ENCODE measurements at places on chromosomes 2 and 18.

GRCh38 chr18:7452331-7452730, 114.8 kb upstream of the PTPRM start:
- DNase-seq = no peak

DNA sequence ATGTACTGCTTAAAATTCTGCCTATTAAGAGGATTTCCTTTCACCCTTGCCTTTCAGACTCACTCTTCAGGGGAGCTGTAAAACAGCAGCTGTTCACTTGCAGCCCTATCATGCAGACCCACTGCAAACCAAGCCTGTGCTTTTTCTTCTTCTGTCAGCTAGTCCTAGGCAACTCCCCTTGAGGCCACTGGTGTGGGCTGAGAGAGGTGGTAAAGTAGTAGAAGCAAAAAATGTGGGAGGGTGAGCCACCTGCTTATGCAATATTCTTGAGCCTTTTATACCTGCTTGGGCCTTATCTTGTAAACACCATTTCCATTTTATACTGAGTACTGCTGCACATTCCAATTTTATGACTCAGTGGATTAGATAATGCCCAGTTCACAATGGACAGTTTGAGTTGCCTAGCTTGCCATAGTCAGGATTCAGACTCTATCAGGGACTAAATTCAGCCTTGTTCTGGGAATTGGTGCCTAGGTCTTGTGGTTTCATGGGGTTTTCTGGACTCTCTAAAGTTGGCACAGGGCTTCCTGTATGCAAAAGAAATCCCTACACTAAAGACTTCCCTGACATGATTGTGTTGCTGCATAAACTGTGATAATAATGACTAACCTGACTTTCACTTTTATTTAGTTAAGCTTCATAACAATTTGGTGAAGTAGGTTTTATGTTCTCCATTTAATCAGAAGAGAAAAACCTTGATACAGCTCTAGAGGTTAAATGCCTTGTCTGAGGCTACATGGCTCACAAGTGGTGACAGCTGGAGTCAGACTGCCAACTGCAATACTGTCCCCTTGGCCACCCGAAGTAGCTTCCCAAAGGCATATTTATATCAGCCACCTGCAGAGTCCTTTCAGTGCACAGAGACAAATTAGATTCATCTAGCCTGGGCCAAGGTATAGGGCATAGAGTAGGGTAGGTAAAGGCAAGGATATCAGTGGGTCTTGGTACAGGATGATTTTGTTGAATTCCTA, 47.4 kb upstream of the KDM3A start:
- DNase-seq = peak; percentile 48

- DNase-seq = no peak
These were observed 34.8 kb upstream of the ITM2C start for GRCh38 chr2:230829959-230830358.

DNA sequence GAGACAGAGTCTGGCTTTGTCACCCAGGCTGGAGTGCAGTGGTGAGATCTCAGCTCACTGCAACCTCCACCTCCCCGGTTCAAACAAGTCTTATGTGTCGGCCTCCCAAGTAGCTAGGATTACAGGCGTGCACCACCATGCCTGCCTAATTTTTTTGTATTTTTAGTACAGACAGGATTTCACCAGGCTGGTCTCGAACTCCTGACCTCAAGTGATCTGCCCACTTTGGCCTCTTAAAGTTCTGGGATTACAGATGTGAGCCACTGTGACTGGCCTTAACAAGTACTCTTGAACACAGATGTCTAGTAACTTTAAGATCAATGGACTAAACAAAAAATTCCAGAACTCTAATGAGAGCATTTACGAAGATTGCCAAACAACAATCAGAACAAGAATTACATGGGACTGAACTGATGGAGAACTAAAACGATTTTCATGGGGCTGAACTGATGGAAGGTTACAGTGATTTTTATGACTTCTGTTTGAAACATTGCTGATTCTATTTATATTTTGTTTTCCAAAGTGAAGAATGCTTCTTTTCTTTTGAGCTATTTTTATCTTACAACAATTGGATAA, 46.5 kb upstream of the ST3GAL5 start:
- no peak for DNase-seq

DNA sequence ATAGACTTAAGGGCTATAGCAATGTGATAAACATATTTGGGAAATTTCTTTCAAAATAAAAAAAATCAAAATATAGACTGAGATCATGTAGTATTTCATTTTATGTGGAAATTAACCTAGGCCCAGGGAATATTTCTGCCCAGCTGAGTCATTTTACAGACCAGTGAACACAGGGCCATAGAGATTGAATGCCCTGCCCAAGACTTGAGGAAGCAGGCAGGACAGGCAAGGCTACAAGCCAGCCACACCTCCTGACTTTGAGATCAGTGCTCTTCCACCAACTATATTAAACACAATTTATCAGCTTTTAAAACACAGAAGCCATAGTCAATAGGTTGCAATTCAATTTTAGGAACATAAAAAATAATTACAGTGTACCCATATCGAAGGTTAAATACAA, 12.9 kb downstream of the CCDC148 start:
- DNase-seq = no peak

DNA sequence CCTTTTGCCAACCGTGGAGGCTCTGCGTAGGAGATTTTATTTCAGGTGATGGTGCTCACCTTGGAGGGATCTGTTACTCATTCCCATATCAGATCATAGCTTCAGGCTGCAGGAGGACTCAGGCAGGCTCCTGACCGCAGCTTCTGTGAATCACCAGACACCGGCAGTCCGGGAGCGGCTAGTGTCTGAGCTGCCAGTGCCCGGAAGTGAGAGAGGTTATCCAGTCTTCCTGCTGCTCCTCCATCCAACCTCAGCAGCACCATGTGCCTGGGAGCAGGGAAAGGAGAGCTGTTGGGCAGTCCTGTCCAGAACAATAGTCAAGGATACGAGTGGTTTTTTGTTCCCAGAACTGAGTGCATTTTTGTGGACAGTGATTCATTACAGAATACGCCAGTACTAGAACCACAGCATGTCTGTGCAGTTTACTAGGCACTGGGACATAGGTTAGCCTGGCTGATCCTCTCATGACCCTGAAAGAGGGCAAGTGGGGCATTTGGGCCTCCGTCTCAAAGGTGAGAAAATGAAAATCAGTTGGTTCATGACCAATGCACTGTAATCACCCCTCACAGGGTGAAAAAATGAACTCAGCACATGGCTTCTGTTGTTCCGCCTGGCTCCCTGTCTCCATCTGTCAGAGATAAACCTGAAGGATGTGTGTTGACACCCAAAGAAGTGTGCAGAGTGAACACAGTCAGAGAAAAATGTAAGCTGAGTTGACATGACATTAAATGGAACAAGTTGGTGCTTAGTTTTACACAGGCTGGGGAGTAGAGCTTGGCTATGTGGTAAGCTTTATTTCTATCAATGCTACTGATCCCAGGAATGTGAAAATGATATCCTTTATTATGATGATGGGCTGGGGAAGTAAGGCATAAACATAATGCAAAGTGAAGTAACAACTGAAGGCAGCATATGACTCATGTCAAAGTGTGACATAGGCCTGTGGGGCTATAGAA, 12.2 kb downstream of the FHOD3 start:
- DNase-seq = no peak

- DNase-seq = no peak
These were observed 18.2 kb downstream of the ADRA2B start for GRCh38 chr2:96097951-96098823.

GRCh38 chr2:82027921-82028615, 1723.5 kb upstream of the LRRTM1 start:
- no peak for DNase-seq

DNA sequence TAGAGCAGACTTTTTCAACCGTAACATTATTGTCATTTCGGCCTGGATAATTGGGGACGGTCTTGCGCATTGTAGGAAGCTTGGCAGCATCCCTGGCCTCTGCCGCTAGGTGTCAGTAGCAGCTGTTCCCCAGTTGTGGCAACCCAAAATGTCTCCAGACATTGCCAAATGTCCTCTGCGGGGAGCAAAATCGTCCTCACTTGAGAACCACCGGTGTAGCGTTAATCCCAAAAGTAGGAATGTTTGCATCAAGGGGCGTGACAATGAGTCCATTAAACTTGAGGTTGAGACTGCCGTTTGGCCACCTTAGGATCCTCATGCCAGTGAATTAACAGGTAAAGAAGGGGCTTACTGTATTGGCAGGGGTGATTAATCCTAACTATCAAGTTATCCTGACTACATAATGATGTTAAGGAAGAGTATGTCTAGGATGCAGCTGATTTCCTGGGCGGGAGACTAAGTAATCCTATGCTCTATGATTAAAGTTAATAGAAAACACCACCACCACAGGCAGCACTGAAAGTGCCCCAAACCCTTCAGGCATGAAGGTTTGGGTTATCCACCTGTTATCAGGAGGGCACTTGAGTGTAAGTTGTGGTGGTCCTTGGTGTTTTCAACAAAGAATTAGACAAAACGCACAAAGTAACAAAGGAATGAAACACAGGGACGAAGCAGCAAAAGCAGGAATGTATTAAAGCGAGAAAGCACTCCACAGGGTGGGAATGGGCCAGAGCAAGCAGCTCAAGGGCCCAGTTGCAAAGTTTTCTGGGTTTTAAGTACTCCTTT, 4.9 kb upstream of the ZC3H8 start:
- peak; percentile 95 for DNase-seq

DNA sequence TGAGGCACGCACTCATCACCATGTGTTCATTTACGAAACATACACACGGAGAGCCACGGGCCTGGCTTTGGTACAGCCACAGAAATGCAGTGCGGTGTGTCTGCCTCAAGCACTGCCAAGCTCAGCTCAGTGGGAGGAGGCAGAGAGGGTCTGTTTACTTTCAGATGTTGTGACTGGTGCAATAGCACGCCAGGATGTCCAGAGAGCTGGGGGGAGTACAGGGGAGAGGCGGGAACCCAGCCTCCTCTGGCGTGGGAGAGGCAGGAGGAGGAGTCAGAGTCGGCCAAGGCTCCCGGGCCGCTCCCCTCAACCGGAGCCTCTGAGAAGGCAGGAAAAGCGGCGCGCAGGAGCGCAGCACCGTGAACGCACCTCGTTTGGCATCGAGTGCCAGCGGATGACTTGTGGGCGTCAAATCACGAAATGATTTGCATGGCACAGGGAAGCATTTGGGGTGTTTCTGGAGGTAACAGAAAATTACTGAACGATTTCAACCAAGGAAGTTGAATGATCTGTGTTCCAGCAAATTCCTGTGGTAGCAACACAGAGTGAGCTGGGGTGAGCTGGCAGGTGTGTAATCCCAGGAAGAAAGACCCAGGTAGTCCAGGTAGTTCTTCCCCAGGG, 143.0 kb downstream of the ZNF516 start:
- no peak for DNase-seq

DNA sequence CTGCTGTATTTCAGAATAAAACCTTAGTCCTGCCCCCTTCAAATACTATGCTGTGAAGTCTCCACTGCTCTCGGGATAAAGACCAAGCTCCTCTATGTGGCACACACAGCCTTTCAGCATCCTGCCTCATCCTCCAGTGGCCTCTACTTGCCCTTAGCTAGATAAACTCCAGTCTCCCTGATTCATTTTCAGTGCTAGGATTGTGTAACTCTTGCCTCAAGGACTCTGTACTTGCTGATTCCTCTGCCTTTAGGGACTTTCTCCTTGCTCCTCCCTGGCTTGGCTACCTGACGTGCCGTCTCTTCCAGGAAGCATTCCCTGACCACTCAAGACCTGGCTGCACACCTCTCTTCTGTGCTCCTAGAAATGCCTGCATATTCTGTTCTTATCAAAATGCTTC, 416.7 kb downstream of the MTX2 start:
- DNase-seq = no peak

- no peak for DNase-seq
These were observed 115.4 kb downstream of the SCG2 start for GRCh38 chr2:223486751-223487150.

GRCh38 chr2:72916743-72917137, 579 bp upstream of the EMX1 start:
- no peak for DNase-seq

DNA sequence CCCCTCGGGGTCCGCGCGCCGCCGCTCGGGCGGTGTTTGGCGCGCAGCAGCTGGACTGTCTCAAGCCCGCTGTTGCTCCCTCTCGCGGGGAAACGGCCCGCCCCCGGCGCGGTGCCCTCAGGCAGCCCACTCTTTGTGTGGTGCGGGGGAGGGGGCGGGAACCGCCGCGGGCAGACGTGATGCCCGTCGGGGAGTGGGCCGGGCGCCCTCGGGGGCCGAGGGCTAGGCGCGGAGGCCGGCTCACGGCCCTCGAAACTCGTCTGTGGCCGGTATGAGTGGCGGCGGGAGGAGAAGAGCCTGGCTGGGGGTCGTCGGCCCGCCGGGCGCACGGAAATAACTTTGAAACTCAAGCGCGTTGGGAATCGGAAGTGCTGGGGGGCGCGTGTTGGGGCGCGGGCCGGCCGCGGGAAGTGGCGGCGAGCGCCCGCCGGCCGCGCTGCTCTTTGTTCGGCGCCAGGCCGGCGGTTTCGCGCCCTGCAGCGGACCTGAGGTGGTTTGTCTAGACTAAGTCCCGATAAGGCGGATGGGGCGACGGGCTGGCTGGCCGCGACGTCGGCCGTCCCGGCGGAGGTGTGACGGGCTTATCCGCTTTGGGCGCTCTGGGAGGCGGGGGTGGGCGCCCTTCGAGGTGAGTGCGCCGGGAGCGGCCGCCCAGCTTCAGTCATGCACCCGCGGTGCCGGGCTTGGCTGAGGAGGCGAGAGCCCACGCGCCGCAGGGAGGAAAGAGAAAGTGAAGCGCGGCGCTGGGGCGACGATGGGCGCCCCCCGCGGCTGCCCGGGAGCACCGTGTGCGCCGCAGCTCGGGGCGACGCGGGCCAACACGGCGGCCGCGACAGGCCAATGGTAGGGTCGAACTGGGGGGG, 679 bp downstream of the PTMA start:
- peak; percentile 46 for DNase-seq

DNA sequence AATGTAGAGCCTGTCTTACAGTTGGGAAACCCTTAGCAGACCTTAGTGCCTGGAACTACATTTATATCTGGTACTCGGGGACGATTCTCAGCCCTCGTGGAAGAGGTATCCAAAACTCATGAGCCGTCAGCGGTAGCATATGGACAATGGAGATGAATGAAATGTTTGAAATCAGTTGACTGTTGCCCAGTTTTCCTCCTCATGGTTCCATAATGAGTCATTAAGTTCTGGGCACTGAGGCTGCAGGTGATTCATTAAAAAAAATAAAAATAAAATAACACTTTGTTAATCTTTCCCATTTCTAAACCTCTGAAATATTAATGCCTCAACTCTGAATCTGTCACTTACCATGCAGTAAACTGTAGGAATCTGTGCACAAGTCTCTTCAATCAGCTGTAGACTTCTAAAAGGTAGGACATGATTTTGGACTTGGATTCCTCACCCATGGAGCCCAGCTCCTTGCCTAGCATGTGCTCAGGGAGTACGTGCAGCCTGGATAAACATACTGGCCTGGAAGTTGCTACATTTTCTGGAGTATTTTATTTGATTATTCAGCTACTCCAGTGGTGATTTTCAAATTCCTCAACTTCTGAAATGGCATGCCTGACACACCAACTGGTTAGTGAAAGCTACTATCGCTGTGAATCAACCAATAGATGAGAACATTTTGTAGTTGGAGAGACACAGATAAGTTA, 979.2 kb downstream of the CNTNAP5 start:
- DNase-seq = no peak

DNA sequence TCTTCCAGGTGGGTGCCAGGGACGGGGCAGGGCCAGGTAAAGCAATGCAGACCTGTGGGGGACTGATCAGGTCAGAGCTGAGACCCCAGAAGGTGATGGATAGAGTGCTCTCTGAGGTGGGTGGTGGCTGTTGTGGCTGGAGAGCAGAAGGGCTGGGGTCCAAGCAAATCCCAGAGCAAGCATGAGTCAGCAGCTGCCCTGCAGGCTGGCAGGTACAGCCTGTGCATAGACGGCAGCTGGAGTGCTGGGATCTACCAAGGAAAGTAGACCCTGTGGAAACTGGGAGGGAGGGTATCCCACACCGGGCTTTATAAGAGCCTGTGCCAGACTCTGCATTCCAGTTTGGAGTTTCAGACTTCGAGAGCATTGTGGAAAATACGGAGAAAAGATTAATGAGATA, 663 bp downstream of the TRIM54 start:
- DNase-seq = no peak
